NCI-H1930 (cell line): ENCODE measurements at places on chromosomes 16 and 17.

DNA sequence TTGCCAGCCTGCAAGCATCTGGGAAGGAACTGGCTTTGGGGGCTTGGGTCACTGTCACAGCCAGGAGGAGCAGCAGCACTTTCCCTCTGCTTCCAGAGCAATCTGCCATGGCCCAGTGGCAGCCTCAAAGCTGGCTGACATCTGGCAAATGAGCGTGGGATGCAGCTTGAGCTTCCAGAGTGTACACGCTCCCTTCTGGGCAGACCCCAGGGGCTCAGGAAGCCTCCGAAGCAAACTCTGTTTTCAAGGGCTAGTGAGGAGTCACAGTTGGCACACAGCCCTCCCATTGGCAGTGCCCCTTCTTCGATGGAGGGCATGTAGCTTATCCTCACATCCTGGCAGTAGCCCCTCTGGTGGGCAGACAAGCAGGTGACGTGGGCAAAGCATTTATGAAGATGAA, 249.6 kb downstream of the ENGASE start:
- DNase-seq: no peak

DNA sequence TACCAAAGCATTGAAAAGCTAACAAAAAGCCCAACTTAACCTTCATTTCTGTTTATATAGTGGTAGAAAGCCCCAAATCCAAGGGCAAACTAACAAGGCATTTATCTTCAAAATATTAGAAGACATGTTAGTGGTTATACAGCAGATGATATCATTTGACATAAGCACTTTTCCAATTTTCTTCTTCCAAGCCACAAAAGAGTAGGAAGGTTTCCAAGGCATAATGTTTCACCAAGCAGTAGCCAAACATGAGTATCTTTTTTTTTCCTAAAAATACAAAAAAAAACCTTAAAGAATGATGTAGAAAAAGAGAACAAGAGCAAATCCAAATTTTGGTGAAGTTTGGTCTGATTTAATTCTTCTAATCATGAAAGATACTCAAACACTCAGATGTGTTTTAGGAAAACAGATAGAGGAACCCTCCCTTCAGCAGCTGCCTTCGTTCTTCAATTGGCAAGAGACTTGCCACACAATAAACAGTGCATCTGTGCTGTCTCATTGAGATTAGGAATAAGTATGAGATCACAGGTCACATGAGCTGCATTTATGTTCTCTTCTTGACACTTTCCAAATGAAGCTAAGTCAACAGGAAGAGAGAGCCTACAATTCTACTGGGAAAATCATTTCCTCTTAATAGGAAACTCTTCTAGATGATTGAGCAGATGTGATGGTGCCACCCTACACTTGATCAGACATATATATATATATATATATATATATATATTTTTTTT, 106.7 kb downstream of the TTC19 start:
- no peak for DNase-seq

GRCh38 chr16:3431779-3432219, 11.5 kb downstream of the ZNF597 start:
- DNase-seq: no peak

- DNase-seq: no peak
Measured at GRCh38 chr17:66652840-66653507, 181.9 kb upstream of the CACNG5 start.

- DNase-seq: no peak
Measured at GRCh38 chr17:13346996-13347762, 254.6 kb downstream of the HS3ST3A1 start.

GRCh38 chr17:901191-901950, 78.2 kb downstream of the NXN start:
- DNase-seq: no peak

DNA sequence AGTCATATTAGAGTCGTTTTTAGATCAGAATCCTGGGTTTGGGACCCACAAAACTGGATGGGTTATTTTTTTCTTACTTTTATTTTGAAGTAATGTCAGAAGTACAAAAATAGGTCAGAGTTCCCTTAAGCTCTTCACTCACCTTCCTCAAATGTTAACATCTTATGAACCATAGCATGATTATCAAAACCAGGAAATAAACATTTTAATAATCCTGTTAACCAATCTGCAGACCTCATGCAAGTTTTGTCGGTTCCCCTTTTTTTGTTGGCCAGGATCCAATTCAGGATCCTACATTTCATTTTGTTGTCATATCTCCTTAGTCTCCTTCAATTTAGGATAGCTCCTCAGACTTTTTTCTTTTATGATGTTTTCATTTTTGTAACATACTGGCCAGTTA, 162.0 kb downstream of the CHD9 start:
- no peak for DNase-seq
